Activated T-cell treated with anti-CD3 and anti-CD28 coated beads, Interleukin-2, amount 50 U/mL, for 4 hours (primary cell): ENCODE measurements at places on chromosomes 7 and 10. TPM values are rescaled to one million over a fixed set of nuclear protein-coding genes. Genes with fewer than 3 reads are reported as not detected.

GRCh38 chr7:133828906-133829305, 298.2 kb upstream of the LRGUK start:
- DNase-seq: no peak

CARD11 gene
- total RNA-seq: 87.6 TPM

PRDX3 gene
- 155 TPM for total RNA-seq

DNA sequence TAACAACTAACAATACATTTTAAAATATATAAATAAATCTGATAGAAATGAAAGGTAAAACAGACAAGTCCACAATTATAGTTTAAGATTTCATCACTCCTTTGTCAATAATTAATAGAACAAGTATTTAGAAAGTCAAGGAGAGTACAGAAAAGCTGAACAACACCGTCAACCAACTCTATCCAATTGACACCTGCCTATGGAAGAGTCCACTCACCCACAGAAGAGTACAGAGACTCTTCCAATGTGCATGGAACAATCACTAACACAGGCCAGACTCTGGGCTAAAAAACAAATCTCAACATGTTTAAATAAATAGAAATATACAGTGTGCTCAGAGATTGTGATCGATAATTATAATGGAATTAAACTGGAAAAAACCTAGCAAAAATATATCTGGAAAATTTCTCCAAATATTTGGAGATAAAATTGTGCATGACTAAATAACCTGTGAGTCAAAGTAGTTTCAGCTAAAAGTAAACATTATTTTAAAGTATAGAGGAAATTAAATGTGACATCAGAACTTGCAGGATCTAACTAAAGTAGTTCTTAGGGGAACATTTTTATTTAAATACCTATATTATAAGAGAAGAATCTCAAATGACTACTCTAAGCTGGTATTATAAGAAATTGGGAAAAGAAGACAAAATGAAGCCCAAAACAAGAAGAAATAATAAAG, 109.9 kb upstream of the EGFR start:
- no peak for DNase-seq

CALHM3 gene
- total RNA-seq: not detected

FZD8 gene
- total RNA-seq: 0.50 TPM

- no peak for DNase-seq
These were observed 3.3 kb upstream of the OR6V1 start for GRCh38 chr7:143048827-143049226.

SAP25 gene
- total RNA-seq: 7.6 TPM

GRCh38 chr7:105621617-105622016, 40.3 kb upstream of the EFCAB10 start:
- DNase-seq: no peak

GRCh38 chr10:101710793-101711192, 15.8 kb upstream of the FBXW4 start:
- no peak for DNase-seq

DNA sequence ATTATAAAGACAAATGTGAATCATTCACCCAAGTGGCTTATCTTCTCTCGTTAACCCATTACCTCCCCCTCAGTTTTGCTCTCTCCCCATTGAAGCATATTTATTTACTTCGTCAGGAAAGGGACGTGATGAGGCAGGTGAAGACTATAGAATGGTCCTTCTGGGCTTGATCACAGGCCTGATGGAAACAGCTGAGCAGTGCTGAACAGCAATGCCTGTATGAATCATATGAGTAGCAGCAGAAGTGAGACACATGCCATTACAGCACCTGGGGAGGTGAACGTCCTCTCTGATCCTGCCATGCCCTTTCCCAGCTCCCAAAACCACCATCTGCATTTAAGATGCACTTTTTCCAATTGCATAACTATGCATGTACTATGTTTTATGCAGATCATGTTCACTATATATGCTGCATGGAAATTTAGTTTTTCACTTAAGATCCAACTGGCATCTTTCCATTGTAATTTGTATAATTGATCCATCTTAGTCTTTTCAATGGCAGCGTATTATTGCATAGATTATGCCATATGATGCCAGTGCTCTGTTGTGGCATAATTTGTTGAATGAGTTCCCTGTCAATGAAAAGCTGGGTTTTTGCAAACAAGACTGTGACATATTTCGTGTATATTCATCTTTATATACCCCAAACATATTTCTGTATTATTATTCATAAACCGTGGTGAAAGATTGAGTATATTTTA, 105.3 kb downstream of the CXCL12 start:
- no peak for DNase-seq

MYO1G gene
- total RNA-seq: 205 TPM

DNA sequence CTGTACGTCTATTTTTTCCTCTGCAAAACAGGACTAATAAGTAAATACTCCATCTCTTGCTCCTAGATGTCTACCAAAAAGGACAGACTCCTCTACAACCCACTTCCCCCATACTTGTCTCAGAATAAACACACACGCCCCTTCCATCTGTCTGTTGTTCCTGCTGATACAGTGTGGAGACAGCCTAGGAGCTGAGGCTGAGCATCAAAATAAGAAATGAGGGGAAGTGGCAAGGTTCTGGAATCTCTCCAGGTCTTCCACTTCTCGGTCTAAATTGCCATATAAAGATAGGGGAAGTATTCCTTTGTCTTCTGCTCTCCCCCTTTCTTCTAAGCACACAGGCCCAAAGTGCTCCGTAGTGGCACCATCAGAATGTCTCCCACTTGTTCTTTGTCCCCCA, 30.8 kb upstream of the VSIR start:
- DNase-seq: no peak

LSM5 gene
- total RNA-seq: 120 TPM

DNA sequence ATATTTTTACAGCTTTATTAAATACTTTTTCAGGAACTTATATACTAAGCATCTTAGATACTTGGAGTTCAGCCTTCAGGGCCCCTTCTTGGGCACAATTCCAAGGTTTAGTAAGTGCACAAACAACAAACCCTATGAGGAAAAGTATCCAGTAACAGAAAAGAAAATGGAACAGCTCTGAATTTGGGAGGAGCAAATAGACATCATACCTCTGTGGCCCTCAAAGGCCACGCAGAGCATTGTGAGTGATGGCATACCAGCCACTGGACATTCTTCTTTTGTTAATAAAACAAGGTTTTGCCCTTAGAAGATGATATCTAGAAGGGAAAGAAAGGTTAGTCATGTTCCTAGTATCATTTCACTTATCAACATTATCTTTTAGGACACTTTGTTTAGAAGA, 46.0 kb downstream of the ST7 start:
- DNase-seq: no peak

PITX3 gene
- 0.46 TPM for total RNA-seq

DNA sequence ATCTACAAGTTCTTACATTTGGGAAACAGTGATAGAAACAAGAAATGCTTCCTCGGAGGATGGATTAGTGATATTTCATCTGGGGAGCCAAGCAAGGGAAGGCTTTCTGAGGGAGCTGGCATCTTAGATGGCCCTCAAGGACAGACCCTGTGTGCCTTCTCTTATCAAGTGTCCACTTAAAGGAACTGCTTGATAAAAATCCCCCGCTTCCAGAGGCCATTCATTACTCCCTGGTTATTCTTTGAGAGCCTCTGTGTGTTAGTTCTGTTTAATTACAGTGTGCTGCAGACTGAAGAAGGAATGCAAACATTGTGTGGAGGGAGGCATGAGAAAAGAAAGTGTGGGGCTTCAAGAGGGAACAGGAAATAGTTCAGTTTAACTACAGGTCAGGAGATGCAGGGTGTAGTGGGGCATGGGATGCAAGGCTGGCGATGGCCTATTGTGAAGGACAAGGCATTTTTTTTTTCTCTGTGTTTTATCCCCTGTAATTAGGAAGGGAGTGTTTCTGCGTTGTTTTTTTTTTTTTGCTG, 145.4 kb downstream of the SNX10 start:
- no peak for DNase-seq

- DNase-seq: no peak
These were observed 480.1 kb downstream of the INHBA start for GRCh38 chr7:41222746-41223145.

DNA sequence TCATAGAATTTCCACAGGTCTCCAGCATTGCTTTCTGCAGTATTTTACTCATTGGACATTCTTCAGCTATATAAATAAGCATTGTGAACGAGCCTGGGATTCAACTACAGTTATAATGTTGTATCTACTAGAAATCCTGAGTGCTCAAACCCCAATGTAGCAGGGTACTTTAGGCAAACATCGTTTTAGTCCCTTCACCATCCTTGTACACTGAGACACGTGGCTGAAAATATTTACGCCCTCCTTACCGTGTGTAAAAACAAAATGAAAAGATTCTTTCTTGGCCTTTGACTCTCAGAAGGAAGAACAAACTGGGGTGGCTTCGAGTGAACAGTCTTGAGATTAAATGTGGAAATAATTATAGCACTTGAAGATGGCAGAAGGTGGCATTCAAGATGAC, 25.2 kb downstream of the CDK6 start:
- no peak for DNase-seq

DNA sequence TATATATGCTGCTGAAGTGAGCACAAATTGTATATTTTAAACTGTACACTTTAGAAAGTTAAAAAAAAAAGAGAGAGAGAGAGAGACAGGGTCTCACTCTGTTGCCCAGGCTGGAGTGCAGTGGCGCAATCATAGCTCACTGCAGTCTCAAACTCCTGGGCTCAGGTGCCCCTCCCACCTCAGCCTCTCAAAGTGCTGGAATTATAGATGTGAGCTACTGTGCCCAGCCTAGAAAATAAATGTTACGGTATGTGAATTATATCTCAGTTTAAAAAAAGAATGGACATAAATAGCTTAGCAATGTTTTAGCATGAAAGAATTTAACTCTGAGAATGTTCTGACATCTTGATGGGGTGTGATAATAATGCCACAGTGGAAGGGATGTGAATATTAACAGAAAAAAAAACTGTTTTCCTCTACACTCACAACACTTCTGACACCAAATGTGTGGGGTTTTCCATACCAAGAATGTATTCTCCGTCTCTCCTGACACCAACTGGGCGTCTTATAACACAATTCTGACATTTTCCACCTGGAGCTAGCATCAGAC, 162.1 kb downstream of the PLCE1 start:
- no peak for DNase-seq

OGA gene
- 72.2 TPM for total RNA-seq

- no peak for DNase-seq
These were observed 11.6 kb upstream of the AQP1 start for GRCh38 chr7:30900053-30900452.
